Thoracic aorta (tissue), 2 donors: ENCODE measurements at places on chromosomes 16 and 17. TPM values are rescaled to one million over a fixed set of nuclear protein-coding genes. Genes with fewer than 3 reads are reported as not detected.

The SLC13A2 gene
- not detected for total RNA-seq

The KRT10 gene
- 13.5 TPM for total RNA-seq

The HOXB5 gene
- total RNA-seq, result 3.8 TPM

The SLC26A11 gene
- total RNA-seq, result 69.2 TPM

The SHCBP1 gene
- 0.49 TPM for total RNA-seq

DNA sequence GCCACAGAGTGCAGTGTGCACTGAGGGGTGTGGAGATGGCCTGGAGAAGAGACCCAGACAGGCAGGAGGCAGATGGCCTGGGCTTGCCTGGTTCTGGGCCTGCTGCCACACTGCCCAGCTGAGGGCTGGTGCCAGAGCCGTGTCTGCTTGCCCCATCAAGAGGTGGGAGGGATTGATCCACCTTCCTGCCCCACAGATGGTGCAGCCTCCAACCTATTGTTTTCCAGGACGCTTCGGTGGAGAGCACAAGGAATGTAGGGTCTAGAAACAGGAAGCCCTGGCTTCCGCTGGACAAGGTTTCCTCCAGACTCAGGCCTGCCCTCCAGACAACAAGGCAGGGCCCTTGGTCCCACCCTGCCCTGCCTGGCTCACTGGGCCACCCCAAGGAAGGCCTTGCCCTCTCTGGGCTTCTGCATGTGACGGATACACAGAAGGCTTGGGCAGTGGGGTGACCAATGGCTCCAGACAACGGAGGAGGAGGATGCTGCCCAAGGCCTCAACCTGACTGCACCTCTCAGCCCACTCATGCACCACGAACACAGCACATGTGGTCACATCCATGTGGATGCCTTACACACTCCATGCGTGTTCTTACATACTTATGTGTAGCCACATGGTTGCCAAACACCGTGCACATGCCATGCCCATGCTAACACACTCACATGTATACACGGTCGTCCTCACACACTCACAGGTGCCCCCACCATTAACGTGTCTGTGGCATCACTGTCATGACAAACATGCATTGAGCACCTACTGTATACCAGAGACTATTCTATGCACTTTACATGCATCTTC lies 6.5 kb upstream of the CDH5 start:
- no peak for DNase-seq

DNA sequence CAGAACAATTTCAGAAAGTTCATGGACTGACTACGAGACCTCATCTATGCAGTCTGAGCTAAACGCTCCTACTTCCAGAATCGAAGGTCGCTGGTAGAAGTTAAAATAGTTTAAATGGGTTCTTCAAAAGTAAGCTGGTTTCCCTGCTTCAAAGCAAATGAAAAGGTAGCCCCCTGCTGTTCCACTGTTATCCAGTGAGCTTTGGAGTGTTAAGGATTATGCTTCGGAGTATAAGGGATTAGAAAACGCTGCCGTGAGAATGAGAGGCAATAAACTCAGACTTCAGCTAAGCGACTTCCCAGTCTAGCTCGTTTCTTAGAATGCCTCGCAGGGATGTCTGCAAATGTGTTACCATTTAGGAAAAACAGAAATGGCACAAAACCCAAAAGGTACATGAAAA lies 12.4 kb downstream of the MLYCD start:
- no peak for DNase-seq

DNA sequence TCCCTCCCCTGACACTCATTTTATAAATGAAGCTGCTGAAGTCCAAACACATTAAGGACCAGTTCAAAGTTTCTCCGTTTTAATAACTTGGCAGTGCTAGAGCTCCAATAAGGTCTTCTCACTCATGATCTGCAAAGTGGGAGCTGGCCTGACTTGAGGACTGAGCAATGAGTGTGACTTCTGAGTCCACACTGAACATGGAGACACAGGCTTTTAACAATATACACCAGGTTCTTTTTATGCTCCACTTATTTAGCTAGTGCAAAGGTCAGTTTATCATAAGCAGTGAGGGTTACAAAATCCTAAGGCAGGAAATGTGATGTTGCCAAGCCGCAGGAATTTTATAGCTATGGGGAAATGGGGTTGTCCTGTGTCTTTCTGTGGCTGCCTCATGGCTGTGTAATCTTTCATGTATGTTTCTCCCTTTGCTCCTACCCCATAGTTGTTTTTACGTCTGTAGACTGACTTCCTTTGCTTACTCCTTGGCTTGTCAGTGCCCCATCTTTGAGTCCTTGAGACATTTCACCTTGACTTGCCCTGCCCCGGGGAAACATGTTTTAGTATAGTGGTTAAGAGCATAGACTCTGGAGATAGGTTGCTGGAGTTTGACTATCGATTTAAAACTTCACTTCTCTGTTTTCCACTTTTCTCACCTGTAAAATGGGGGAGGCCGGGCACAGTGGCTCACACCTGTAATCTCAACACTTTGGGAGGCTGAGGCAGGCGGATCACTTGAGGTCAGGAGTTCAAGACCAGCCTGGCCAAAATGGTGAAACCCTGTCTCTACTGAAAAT lies 12.2 kb upstream of the MMD start:
- no peak for DNase-seq

DNA sequence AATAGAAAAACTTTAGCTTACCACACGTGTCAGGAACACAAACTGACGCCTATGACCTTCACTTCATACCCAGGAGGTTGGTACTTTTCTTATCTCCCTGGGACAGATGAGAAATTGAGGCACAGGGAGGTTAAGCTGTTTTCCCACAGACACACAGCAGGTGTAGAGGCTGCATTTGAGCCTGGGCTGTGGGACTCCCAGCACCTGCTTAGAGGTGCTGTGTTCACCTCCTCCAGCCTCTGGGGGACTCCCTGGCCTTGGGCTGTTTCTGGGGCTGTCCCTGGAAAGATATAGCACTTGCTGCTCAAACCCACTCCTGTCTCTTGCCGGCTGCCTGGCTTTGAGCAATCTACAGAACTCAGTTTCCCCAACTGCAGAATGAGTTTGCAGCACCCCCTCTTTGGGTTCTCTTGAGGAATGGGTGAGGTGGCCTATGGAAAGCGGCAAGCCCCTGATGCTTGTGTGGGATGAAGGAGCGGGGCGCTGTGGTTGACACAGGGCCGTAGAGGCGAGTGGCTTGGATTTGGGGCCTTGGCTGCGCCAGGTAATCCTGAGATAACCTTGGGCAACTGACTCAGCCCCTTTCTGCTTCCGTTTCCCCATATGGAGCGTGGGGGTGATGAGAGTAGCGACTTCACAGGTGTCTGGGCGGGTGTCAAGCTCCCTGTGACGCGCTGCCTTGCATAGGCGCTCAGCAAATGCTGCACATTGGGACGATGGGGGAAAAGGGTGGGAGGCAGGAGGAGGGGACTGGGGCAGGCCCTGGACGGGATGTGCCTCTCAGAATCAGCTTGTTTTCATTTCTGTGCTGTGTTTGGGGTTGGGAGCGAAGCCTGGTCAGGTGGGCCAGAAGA lies 104.5 kb upstream of the CIBAR2 start:
- DNase-seq, result no peak

DNA sequence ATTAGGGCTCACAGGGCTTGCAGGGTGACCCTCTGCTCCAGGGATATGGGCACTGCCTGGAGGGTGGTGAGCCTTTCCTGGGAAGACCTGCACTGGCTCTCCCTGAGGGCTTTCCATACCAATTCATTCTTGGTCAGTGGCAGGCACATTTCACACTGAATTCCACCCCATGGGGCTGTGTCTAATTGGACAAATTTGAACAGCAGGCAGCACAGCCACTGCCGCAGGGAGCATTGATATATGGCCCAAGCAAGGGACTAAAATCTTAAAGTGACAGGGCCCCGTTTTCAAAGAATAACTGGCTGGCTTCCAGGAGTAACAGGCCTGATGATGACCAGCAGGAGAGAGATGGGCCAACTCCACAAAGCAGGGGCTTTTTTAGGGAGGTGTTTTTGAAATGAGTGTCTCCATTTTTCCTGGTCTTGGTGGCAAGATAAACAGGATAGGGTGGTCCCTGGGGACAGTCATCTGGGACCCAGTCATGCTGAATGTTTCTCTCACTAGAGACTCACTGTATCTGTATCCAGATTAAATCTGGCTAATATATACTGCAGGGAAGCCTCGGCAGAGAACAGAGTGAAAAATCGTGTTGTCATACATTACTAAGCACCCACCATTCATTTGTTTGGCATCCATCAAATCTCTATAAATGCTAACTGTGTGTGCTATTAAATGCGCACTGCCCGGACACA lies 74.1 kb upstream of the TBX2 start:
- no peak for DNase-seq

DNA sequence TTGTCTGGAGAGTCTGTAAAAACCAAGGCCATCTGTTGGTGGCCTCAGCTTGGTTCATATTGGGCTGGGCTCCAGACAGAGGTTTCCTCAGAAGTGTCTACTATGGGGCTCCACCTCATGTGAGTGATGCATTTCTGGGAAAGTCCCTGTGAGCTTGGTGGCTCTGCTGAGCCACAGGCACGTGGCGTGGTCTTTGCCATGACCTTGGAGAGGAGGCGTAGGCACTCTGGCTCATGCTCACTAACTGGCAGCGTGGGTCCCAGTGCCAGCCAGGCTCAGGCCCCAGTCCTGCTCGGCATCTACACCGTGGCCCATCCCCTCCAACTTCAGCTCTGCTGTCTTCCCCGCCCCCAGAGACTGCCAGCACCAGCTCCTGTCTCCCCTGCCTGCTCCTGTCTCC lies 10.7 kb upstream of the SMTNL2 start:
- no peak for DNase-seq

DNA sequence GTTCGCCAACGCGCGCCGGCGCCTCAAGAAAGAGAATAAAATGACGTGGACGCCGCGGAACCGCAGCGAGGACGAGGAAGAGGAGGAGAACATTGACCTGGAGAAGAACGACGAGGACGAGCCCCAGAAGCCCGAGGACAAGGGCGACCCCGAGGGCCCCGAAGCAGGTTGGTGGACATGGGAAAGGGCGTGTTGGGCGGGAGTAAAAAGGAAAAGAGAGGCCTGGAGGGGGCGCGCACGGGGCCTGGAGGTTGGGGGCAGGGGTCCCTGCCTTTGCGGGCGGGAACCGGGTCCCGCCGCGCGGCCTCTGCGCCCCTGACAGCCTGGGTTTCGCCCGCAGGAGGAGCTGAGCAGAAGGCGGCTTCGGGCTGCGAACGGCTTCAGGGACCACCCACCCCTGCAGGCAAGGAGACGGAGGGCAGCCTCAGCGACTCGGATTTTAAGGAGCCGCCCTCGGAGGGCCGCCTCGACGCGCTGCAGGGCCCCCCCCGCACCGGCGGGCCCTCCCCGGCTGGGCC lies 2.1 kb downstream of the IRX5 start:
- DNase-seq, result no peak

DNA sequence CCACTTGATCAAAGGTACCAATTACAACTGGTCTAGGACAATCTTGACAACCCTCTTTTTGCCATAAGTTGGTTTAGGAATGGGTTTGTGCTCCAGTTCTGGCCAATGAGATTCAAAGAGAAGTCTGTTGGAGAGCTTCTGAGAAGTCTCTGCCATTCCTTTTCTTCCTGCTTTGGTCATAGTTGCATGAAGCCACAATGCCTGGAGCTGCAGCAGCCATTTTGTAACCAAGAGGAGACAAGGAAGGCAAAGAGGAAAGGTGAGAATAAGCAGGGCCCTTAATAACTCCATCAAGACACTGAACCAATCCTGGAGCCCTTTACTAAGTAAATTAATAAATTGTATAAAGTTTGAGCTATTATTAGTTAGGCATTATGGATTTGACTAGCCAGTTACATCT lies 3.4 kb upstream of the C17orf50 start:
- no peak for DNase-seq

DNA sequence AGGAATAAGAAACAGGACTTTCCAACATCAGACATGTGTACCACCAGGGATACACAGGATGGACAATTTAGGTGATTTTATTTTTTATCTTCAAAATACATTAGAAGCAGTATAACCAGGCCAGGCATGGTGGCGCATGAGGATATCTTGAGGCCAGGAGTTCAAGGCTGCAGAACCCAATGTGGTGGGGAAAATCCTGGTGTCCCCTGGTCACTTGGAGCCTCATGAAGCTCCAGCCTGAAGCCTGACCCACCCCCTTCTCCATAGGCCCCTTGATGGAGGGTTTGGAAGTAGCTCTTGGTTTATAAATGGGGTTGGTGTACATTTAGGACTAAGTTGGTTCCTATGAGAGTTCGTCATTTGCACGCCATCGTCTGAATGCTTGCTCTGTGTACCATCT lies 88.6 kb downstream of the MYH11 start:
- no peak for DNase-seq

- DNase-seq, result no peak
These were observed 24.4 kb downstream of the ARHGAP17 start for GRCh38 chr16:24990803-24991202.

- DNase-seq, result no peak
These were observed 79.1 kb downstream of the GPR139 start for GRCh38 chr16:19994466-19995170.

DNA sequence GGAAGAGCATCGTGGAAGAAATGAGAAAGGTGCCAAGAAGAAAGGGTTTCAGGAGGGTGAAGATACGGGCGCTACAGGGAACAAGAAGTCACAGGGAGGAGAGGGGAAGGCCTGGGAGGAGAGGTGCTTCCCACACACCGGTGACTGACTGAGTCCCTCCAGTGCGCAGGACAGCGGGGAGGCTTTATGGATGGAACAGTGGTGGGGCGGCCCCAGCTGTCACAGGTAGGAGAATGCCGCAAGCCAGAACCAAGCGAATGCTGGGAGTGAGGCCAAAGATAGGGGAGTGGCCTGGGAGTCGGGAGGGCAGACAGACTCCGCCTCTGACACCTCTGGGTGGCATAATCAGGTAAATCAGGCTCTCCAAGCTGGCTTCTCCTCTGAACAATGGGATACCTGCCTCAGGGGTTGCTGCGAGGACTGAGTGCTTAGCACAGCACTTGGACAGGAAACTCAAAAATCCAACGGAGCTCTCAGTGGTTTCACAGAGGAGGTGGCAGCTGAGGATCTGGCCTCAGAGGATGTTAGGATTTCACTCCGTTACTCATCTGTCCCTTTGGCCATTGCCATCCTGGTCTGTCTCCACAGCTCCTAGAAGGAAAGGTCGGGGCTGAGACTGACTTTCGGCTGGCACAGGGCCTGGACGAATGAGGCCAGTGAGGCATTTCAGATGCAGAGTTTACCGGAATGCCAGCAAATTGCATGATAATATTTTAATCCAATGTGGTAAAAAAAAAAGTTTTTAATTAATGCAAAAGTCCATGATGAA lies 717 bp upstream of the CNP start:
- no peak for DNase-seq

DNA sequence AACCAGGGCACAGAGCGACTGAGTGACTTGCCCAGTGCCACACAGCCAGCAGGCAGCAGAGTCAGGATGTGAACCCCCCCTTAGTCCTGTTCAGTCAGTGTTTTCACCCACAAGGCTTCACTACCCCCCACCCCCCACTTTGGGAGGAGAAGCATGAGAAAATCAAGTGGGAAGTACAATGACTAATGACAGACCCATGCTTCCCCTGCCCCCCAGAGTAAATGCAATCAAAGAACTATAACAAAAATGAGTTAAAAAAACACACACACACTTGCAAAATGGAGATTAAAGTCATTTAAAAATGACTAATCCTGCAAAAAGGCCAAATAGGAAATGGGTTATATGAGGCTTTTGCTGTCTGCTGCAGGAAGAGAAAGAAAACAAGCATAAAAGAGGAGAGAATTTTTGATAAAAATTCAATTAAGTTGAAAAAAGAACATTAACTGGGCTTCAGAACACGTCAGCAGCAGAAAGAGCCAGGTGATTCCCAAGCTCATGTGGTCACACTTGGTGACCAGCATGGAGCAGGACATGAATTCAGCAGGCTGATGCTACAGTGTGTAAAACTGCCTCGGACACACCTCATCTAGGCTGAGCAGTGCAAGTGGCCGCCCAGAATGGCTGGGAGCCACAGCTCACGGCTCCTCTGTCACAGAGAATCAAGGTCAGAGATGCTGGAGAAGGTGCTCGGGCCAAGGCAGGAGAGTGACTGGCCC lies 212.3 kb downstream of the ZNF423 start:
- no peak for DNase-seq
